ENCODE measurements at places on chromosomes 2 and 18.

GRCh38 chr18:55633032-55633431 lies 45.0 kb upstream of the TCF4 start:
- no peak for DNase-seq

DNA sequence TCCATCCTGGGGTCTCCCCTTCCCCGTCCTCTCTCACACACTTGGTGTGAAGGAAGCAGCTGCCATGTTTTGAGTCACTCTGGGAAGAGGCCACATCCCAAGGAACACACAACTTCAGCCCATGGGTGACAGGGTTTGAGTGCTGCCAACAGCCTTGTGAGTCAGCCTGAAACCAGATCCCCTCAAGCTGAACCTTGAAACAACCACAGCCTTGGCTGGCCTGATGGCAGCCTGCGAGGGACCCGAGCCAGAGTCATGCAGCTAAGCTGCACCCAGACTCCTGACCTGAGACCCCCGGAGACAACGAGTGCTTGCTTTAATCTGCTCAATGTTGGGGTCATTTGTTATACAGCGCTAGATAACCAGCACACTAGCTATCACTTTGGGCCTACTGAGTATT lies 19.3 kb upstream of the MC2R start:
- no peak for DNase-seq

- DNase-seq, result no peak
Measured at GRCh38 chr2:121774235-121774634, 18.8 kb downstream of the TSN start.

DNA sequence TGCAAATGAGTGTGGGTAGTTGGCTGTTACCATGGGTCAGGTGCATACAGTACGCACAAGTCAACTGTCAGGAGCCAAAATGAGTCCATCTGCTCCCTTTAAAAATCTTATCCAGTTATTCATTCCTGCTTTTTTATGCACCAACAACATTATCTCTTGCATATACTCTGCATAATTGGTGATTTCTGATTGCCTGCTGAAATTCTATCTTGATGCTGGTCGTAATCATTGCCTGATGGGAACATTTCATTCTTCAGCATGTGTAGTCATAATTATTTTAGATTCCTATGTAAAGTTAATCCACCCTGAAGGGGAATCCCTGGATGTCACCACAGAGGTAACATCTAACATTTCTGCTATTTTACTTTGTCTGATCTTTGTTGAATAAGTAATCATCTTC lies 102.2 kb upstream of the RND3 start:
- DNase-seq, result no peak

GRCh38 chr2:27960237-27960912 lies 69.8 kb downstream of the BABAM2 start:
- DNase-seq, result no peak

DNA sequence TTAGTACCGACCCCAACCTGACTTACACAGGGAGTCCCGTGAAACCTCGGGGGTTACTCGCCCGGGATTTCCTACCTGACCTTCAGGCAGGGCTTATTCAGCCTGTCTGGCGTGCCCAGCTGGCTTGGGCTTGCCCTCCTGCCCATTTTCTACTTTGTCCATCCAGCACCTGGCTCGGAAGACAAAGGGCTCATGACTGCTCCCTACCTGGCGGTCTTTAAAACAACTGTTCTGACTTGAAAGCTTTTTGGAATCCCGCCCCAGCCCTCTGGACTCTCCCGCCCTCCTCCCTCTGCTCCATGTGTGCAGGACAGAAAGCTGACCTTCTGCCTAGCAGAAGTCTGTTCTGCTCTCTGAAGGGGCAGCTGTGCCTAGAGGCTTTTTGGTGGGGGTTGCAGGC lies 43.1 kb downstream of the ACKR3 start:
- no peak for DNase-seq

- no peak for DNase-seq
Measured at GRCh38 chr2:237300739-237301138, 113.2 kb downstream of the COL6A3 start.

DNA sequence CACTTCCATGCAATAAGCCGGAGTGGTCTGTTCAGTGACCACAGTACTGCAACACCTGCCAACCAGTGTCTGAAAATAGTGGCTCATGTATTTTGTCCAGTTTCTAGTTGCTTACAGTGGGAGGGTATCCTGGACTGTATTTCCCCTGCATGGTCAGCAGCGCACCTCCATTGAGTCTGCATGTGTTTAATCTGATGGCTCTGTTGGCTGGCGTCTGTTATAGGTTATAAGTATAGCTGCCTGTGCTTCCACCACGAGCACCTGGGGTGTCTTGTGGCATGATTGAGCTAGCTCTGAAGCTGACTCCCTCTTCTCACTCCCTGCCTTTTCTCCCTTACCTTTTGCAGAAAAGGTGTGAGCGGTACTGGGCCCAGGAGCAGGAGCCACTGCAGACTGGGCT lies 12.9 kb downstream of the PTPN18 start:
- DNase-seq, result no peak

GRCh38 chr2:27086724-27087593 lies at the start of gene KHK:
Gene KHK (plus strand): TSS chr2:27086772. CDS start chr2:27087260, 488 bp downstream.
- DNase-seq, result peak; percentile 60

- DNase-seq, result peak; percentile 53
Measured at GRCh38 chr18:10010611-10011015, 96.8 kb downstream of the VAPA start.

DNA sequence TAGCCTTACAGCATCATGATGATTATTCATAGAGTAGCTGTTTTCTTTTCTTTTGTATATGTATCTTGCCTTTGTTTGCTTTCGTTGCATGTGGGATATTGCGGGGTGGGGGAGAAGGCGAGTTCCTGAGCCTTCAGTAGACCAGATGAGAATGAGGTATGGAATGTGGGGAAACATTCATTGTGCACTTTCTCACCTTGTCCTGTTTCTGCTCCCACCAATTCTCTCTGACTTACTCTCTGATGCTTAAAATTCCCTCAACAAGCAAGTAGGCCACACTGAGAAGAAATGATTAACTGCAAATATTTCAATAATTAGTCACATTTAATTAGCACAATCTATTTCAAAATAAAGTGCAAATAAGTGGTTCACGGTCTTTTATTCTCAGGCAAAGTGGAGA lies 31.0 kb downstream of the GKN2 start:
- DNase-seq, result no peak

GRCh38 chr2:71941726-71942525 lies 205.7 kb downstream of the CYP26B1 start:
- no peak for DNase-seq

DNA sequence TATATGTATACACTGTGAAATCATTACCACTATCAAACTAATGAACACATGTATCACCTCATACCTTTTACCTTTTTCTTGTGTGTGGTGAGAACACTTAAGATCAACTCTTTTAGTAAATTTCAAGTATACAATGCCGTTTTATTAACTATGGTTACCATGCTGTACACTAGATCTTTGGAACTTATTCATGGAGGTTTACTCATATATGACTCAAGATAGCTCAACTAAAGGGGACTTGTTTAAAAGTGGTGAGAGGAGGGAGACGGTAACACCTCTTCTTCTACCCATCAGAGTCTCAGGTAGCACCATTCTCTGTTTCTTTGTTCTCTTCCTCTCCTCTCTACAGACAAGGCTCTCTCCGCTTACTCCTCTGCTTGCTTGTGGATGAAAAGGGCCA lies 36.1 kb upstream of the TMEM178A start:
- no peak for DNase-seq

- peak; percentile 52 for DNase-seq
Measured at GRCh38 chr2:39107156-39107555, 13.7 kb downstream of the SOS1 start.

GRCh38 chr2:73291093-73291460 lies 2.3 kb downstream of the EGR4 start:
- peak; percentile 26 for DNase-seq

DNA sequence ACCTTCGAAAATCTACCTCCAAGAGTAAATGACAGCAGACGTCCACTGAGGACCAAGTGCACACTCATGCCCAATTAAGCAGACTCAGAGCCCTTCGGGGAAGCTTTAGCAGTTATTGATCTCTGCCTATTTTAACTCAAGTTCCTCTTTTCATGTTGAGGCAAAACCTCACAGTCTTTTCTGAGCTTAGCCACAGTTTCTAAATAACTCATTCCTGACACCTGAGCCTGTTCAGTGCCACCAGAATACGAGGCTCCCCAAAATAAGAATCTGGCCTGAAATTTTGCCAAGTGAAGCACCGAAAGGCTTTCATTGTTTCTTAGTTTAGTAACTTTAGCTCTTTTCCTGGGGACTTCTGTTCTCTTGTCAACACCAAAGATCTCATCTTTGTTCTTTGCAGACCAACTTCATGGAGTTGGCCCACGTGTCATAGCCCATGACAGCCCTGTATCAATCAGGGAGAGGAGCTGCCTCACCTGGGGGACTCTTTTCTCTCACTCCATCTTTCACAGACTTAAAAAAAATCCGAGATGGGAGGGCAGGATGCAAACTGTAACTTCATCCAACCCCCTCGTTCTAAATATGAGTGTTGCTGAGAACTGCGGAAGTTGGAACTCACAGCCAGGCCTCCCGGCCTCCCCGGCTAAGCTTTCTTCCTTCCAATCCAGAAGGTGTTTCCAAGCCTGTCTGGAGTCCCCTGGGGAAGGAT lies 22.2 kb downstream of the INPP5D start:
- no peak for DNase-seq

GRCh38 chr2:239070466-239070865 lies 222.6 kb downstream of the TWIST2 start:
- DNase-seq, result no peak

DNA sequence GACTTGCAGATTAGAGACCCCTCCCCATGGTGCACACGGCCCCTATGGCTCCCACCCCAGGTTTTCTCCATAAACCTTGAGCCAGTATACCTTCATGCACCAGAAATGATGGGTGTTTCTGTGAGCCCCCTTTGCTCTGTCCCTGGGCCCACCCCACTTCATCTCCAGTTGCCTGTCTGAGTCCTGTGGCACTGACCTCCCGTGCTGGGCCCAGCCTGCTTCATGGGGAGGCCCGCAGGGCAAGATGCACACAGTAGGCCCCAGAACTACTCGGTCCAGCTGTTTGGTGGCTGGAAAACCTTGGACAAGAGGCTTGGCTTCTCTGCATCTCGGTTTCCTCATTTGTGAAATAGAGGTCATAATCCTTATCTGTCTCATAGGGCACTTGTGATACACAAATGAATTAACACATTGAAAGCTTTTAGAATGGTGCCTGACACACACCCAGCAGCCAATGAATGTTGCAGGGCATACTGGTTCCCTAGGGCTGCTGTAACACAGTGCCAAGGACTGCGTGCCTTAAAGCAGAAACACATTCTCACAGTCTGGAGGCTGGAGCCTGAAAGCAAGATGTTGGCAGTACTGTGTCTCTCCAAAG lies 58.4 kb downstream of the SH3BP4 start:
- DNase-seq, result no peak

GRCh38 chr2:186968277-186968676 lies 119.3 kb upstream of the ZSWIM2 start:
- DNase-seq, result no peak

- no peak for DNase-seq
Measured at GRCh38 chr18:48788373-48788772, 162.4 kb downstream of the SMAD7 start.

GRCh38 chr2:27121906-27122305 lies 1.7 kb upstream of the ABHD1 start:
- DNase-seq, result no peak

- no peak for DNase-seq
Measured at GRCh38 chr2:128692895-128693742, 374.5 kb upstream of the HS6ST1 start.

DNA sequence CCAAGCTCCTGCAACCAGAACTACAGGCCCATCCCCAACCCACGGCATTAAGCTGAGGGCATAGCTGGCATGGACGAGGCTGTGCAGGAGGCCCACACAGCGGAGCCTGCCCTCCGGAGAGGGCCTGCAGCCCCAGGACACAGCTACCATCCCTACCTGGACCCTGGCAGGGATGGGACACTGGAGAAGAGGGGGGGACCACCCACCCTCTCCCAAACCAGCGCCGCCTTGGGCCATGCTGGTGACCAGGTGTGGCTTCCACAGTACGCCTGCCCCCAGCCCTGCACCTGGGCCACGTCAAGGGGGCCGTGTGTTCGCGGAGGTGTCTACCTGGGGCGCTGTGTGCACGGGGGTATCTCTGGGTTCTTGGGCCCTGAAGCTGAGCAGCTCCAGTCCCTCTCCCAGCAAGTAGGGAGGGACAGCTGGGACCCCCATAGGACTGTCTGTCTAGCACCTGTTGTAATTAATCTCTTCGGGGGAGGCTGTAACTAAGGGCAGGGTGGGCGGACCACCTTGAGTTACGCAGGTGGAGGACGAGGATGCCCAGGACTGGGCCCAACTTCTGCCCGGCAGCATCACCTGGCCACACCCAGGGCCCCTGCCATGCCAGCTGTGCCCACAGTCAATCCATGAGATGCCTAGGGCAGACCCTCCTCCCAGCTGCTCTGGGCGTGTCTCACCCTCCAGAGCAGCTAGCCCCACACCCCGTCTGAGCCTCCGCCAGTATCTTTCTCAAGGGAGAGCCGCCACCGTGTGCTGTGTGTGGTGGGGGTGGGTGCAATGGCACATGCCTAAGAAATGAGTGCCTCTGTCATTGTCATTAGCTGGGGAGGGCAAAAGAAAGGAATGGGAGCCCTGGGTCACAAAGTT lies 18.3 kb downstream of the HS6ST1 start:
- DNase-seq, result no peak

- no peak for DNase-seq
Measured at GRCh38 chr18:25843791-25844190, 246.6 kb downstream of the SS18 start.

GRCh38 chr2:52386433-52387030 lies 1354.6 kb upstream of the NRXN1 start:
- no peak for DNase-seq

- DNase-seq, result no peak
Measured at GRCh38 chr2:127563458-127564428, 28.3 kb downstream of the MYO7B start.

DNA sequence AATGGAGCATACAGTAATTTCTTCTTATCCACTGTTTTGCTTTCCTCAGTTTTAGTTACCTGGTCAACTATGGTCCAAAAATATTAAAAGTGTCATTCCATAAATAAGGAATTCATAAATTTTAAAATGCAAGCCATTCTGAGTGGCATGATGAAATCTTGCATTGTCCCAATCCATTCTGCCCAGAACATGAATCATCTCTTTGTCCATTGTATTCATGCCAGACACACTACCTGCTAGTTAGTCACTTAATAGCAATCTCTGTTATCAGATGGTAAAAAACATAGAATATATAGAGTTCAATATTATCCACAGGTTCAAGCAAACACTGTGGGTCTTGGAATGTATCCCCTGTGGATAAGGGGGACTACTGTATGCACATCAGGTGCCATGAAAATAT lies 872.2 kb upstream of the NXPH2 start:
- DNase-seq, result no peak
